ENCODE measurements at places on chromosomes 11 and 22.

- DNase-seq = no peak
These were observed 25.1 kb downstream of the ARHGEF17 start for GRCh38 chr11:73333173-73333572.

GRCh38 chr11:103450241-103450640, 341.0 kb downstream of the DYNC2H1 start:
- no peak for DNase-seq

DNA sequence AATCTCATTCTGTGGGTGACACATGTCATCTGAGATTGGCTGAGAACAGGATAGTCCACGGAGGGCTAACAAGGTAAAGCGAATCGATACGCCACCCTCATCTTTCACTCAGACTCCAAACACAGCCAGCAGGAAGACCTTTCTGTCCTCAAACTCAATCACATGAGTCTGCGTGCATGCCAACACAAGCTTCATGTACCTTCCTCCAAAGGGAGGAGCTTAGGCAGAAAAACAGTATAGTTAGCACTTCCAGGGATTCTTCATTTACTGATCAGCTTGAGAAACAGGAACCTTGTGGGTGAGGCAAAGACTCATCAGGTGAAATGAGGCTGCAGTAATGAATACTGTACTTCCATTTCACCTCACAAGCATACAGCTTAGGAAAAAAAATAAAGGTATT, 767.1 kb upstream of the API5 start:
- no peak for DNase-seq

DNA sequence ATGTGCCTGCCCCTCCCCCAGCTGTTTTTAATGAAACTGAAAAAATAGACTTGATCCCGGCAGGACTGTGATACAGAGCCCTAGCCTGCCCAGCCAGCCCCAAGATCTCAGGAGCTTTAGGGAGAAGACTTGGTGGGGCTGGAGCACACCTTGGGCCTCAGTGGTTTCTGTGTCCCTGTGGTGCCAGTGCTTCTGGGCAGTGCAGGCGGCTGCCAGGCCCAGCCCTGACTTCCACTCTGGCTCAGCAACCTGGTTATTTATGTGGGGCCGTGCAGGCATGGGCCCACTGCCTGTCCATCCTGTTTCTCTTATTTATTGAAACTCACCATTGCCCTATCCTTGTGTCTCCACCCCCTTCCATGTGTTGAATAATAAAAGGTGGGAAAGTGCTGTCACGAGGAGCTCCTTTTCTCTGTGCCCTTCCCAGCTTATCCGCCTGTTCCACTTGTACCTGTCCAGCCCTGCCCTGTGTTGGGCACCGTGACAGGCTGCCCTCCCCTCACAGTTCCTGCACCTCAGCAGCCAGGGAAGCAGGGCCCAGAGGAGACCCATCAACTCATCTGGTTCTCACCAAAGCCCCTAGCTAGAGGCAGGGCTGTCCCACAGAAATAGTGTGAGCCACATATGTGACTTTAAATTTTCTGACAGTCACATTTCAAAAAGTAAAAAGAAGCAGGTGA, 20.2 kb downstream of the RELT start:
- DNase-seq = no peak

DNA sequence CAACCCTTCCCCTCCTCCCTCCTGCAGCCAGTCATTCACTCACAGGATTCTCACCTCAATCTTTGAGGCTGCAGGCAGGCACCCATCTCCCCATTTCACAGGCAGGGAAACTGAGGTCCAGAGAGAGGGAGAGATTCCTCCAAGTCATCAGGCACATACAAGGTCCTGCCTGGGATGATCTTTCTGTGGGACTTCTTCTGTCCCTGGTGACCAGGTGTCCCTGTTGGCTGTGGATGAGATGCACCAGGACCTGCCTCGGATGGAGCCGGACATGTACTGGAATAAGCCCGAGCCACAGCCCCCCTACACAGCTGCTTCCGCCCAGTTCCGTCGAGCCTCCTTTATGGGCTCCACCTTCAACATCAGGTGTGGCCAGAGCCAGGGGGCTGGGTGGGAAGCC, 7.8 kb downstream of the FTH1 start:
- DNase-seq = no peak

DNA sequence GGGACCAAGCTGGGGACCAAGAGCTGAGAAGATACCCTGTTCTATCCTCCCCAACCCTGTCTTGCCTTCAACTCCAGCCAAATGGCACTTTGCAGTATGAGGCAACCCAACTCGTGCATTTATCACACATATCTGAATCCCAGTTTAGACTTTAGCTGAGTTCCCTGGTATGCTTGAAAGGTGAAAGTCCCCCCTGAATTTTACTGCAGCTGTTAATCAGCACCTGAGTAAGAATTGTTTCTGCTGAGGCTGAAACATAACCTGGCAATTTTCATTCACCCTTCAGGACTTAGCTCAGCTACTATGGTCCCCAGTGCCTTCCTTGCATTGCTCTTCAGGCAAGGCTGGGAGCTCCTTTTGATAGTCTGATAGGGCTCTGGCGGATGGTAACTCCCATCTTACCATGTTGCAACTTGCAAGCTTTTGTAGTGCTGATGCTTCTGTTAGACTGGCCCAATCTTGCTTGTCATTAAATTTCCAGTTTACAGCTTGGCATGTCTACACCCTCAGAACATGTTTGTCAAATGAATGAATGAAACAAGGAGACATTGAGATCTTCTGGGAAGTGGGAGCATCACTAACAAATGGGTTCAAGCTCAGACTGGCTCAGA, 64.0 kb upstream of the SLC6A5 start:
- DNase-seq = no peak

GRCh38 chr11:57834852-57835251, 73.2 kb downstream of the CTNND1 start:
- no peak for DNase-seq

- no peak for DNase-seq
These were observed 23.9 kb upstream of the RBM4B start for GRCh38 chr11:66701432-66702240.

GRCh38 chr11:87265979-87266378, 228.2 kb downstream of the TMEM135 start:
- DNase-seq = no peak

GRCh38 chr11:30346068-30346688, 23.3 kb downstream of the ARL14EP start:
- no peak for DNase-seq

DNA sequence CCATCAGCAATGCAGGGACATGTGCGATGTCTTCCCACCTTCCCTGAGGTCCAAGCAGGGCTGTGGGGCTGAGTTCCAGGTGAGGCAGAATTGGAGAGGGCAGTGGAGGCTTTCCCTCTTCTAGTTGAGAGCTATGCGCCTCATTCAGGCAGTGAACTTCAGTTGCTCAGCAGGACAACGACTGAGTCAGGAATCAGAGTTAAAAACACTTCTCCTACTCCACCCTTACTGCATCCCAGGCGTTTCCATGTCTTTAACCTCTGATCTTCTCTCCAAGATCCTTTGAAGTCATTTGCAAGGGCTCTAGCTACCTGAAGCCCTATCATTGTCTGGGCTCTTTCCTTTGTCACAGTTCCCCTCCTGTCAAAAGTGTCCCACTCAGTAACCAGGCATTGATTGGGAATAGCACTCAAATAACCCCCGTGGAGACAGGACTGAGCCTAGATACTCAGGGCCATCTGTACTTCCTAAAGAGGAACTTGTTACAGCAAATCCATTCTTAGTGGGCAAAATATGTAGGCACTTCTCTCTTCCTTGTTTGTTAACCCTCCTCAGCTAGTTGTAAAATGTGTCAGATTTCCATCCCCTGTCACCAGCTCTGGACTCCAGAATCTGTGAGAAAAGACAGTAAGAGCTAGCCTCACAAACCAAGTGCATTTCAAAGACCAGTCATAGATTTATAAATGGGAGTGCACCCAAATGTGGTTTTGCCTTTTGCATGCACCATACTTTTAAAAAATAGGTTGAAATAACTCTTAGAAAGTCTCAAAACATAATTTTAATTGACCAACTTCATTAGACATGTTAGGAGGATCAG, 72.5 kb upstream of the MYO18B start:
- no peak for DNase-seq

DNA sequence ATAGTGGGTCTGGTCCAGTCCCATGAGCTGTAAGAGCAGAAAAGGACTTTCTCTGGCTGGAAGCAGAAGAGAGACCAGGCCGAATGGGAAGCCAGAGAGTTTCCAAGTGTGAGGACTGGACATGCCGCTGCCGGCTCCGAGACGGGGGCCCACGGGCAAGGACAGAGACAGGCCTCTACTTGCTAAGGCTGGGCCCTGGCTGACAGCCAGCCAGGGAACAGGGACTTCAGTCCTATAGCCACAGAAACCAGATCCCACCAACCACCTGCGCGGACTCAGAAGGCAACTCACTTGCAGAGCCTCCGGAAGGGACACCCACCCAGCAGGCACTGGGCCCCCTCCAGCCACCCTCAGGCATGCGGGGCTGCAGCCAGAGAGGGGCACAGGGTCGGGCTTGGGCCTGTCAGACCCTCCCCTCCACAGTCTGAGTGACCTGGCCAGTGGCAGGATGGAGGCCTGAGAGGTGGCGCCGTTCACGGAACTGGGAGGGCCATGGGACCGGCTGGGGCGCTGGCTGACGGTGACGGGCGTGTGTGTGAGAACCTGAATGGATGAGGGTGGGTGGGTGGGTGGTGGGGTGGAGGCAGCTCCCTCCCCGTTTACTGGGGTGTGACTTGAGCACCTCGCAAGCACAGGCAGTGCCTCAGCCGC, 47.8 kb upstream of the A4GALT start:
- DNase-seq = no peak

GRCh38 chr11:113281052-113281725, 33.2 kb upstream of the TTC12 start:
- no peak for DNase-seq

DNA sequence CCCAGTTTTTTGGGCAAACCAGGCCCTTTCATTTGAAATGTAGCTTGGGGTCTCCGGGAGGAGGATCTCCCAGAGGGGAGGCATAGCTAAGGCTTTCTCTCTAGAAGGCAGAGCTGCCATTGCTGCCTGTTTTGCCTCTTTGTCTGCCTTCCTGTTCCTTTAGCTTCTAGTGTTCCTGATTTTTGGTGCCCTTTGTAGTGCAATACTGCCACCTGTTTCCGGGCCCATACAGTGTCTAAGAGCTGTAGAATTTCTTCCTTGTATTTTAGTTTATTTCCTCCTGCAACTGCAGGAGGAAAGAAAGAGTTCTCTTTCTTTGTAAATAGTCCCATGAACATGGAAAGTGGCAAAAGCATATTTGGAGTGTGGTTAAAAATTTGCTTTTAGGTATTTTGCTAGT, 19.3 kb upstream of the GLYATL1 start:
- no peak for DNase-seq

- DNase-seq = peak; percentile 40
These were observed 21.9 kb downstream of the ATG16L2 start for GRCh38 chr11:72836111-72836510.

DNA sequence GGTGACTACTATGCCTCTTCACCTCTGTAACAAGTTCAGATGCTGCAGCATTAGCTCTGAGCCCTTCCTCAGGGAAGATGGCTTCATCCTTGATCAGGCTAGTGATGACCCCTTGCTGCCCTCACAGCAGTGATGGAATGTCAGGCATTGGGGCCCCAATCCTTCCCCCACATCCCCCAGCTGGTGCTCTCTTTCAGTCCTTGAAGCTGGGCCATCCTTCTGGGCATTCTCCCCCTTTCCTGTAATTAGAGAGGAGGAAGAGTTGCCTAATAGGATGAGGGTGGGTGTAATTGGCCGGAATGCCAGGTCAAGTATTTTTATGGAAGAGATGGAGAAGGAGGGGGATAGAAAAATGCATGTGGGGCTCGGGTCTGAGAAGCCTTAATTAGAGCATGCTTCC, 62.6 kb downstream of the TRAF6 start:
- DNase-seq = no peak

- DNase-seq = no peak
These were observed 754.4 kb upstream of the ARHGAP42 start for GRCh38 chr11:99932684-99933083.

DNA sequence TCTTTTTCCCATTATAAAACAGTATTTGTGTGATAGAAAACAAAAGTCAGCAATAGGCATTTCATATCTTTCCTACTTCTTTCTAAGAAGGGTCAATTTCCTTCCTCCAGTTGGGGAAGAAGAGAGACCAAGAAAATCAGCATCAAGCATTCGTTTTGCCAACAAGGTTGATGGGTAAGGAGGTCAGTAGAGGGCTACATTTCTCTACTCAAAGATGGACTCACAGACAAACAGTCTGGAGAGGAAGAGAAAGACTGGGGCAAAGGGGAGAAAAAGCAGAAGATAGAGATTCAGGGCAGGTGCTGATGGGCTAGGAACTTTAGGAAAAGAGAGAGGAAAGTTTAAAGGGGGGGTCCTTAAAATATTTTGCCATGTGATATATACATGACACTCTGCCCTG, 8.6 kb upstream of the MTNR1B start:
- no peak for DNase-seq

DNA sequence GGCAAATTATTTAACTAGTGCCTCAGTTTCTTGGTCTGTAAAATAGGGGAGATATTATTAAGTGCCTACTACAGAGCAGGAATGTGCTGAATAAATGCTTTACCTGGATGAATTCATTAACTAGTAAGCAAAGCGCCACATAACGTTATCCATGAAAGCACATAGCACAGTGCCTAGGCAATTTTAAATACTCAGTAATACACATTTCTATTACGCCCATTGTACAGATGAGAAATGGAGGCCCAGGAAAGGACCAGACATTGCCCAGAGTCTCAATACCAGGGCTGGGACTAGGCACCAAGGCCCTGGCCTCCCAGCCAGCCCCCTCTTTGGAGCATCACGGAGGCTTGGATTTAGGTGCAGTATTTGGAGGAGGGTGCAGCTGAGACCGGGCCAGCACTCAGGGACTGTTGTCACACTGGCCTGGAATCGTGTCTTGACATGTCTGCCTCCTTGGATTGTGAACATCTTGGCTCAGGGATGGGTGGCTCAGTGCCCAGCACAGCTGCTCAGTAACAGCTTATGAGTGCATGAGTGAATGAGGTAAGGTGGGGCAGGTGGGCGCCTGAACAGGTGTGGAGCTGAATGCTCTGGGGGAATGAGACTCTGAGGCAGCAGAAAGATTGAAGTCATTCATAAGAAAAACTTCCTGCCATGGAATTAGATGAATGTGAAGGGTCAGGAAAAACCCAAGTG, 42.1 kb upstream of the TPBGL start:
- no peak for DNase-seq

GRCh38 chr11:95877291-95877690, 46.6 kb downstream of the MTMR2 start:
- no peak for DNase-seq

GRCh38 chr11:91100427-91100826, 877.6 kb upstream of the CHORDC1 start:
- DNase-seq = no peak

All from uterus (tissue), 4 donors.